ENCODE measurements at places on chromosomes 4 and X. TPM values are rescaled to one million over a fixed set of nuclear protein-coding genes. Genes with fewer than 3 reads are reported as not detected.

DNA sequence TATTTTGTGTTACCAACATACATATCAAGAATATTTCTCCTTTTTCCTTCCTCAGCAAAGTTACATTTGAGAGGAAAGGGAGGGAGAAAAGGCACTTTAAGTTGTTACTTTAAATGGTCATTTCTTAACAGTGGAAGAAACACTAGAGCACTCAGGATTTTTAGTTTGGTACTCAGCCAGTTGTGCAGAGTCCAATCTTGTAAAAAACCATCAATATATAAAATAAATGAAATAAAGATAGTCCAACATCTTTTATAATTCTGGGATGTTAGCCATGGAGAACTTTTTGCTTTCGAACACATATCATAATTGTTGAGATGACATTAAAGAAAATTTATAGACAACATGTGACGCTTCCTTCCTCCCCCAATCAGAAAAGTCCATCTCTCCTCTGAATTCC, 253.8 kb downstream of the QDPR start:
- no peak for DNase-seq

DUX4 gene
- polyA plus RNA-seq, result not detected

DNA sequence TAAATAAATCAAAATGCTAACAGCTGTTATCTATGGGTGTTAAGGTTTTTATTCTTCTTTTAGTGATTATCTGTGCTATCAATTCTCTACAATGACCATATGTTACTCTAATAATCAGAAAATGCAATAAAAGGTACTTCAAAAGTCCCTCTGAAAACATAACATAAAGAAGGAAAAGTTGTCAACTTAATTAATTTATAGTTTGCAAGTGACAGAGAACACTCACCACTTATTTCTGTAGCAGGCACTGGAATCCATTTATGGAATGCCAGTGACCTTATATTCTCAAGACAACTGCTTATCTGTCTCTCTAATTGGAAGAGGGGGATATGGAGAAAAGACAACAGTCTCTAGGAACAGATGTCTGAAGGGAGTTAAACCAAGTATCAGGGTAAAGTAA, 25.6 kb upstream of the PLS3 start:
- DNase-seq, result no peak

NIPAL1 gene
- polyA plus RNA-seq, result 0.22 TPM

DNA sequence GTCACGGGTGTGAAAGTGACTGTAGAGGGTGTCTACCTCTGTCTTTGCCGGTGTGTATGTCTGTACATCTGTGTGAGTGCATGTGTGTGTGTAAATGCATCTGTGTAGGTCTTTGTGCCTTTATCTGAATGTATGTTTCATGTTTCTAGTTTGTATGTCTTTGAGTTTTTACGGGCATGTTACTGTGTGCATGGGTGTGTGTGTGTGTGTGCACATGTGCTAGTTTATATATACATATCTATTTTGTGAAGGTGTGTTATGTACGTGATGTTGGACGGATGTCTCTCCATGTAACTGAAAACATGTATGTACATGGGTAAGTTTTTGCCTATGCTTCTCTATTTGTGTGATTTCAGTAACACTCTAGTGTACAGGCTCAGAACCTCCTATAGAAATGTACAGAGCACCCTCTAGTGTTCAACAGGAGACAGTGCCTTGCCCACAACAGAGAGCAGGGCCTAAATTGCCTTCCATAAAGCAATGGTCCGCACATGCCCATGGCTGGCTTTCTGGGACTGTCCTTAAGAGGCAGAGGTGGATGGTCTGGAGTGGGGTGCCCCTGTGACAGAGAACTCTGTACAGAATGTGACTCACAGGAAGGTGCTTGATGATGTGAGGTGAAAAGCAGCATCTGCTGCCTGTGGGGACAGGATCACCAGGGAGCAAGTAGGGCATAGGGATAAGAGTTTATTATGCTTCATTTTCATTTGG, 343.5 kb downstream of the RAPGEF2 start:
- peak; percentile 53 for DNase-seq

GRCh38 chr4:117626664-117627063, 407.6 kb upstream of the NDST3 start:
- no peak for DNase-seq

MAGEC1 gene
- polyA plus RNA-seq, result not detected

- DNase-seq, result peak; percentile 54
These were observed 30.0 kb downstream of the PAPSS1 start for GRCh38 chr4:107689912-107690587.

GRCh38 chr4:109588176-109588575, 28.1 kb downstream of the MCUB start:
- DNase-seq, result no peak

GRCh38 chr4:94944726-94945125, 187.0 kb downstream of the BMPR1B start:
- DNase-seq, result no peak

DNA sequence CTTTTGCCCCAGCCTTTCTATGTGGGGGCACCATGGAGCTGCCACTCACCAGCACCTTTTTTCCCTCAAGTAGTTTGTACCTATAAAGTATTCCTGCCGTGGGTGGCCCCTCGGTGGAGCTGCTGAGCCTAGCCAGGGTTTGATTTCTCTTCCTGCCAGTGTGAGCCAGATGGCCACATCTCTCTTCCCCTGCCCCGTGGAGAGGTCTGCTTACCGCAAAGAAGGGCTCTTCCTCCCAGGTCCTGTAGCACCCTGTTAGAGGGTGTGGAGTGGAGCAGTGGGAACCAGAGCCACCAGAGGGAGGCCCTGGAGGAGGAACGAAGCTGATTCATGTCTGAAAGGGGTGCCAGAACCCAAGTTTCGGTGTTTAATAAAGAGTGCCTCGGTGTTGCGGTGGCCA, 95.4 kb downstream of the PTTG2 start:
- no peak for DNase-seq

CXCL11 gene
- 0.09 TPM for polyA plus RNA-seq

DNA sequence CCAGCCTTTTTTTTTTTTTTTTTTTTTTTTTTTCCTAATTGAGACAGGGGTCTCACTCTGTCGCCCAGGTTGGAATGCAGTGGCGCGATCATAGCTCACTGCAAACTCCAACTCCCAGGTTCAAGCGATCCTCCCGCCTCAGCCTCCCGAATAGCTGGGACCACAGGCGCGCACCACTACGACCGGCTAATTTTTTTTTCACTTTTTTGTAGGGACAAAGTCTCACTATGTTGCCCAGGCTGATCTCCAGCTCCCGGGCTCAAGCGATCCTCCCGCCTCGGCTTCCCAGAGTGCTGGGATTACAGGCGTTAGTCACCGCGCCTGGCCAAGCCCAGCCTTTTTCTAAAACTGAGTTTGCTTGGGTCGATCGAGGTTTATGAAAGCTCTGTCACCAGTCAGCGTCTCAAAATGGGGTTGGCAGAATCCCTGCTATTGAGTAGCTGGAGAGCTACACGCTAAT, 1.3 kb upstream of the OTUD5 start:
- peak; percentile 21 for DNase-seq

AKAP14 gene
- not detected for polyA plus RNA-seq

- no peak for DNase-seq
These were observed 32.0 kb upstream of the MAP9 start for GRCh38 chr4:155408796-155409195.

- DNase-seq, result no peak
These were observed 138.8 kb downstream of the MTNR1A start for GRCh38 chr4:186416451-186417060.

Data from AG04450 (cell line).